ENCODE measurements at places on chromosomes 12 and 14.

DNA sequence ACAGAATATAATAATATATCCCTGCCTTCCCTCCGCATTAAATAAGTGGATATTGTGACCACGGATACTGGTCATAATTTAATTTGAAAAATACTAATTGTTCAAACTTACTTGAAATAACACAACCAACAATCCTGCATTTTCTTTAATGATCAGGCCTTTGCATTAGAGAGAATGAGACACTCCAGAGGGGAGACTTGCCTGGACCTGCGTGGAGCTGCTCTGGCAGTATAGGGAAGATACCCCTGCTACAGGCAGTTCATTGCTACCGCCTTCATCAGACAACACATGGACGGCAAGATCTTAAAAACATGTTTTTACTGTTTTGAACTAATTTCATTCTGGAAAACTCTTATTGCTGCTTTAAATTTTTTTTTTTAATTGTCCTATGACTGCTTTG, 211.0 kb upstream of the FAR2 start:
- no peak for DNase-seq

- DNase-seq: no peak
Observed at GRCh38 chr12:94762259-94762942, 112.0 kb upstream of the TMCC3 start.

DNA sequence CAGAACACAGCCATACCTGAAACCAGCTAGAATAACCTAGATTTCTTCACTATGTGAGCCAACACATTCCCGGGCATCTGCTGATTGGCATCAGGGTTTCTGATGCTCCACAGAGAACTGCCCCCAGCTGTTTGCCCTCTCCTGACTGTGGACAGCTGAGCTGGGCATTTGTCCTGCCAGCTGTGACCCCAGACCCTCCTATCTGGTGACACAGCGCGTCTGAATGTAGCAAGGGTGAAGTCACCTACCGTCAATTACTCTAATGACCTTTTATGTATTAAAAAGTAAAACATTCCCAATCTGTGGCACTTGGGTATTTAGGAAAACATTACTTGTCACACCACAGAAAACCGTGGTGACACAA, 29.7 kb upstream of the SFSWAP start:
- DNase-seq: no peak

DNA sequence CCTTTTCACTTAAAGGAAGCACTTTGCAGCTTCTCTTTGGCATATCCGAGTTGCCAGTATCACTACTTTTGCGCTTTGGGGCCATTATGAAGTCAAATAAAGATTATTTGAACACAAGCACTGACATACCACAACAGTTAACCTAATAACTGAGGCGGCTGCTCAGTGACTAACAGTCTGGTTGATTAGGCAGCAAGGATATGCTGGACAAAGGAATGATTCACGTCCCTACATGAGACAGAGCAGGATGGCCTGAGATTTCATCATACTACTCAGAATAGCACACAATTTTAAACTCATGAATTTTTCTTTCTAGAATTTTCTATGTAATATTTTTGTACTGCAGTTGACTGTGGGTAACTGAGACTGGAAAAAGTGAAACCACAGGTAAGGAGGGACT, 56.9 kb upstream of the E2F7 start:
- no peak for DNase-seq

DNA sequence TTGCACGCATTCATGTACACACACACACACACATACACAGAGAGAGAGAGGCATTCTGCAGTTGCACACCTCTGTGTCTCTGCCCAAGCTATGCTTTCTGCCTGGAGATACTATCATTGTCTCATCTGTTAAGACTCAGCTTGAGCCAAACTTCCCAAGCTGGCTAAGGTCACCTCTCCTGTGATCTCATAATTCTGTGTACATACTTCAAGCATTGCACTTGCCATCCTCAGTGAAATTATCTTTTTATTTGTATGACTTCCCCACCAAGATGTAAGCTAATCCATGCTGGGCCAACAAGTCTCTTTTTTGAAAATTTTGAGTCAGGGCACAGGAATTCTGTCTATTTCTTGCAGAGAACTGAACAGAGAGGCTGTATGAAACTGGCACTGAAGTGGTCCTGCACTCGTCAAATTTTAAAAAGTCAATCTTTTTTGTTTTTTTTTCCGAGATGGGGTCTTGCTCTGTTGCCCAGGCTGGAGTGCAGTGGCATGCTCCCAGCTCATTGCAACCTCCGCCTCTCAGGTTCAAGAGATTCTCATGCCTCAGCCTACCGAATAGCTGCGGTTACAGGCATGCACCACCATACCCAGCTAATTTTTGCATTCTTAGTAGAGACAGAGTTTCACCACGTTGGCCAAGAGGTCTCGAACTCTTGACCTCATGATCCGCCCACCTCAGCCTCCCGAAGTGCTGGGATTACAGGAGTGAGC, 44.3 kb downstream of the TMTC1 start:
- no peak for DNase-seq

DNA sequence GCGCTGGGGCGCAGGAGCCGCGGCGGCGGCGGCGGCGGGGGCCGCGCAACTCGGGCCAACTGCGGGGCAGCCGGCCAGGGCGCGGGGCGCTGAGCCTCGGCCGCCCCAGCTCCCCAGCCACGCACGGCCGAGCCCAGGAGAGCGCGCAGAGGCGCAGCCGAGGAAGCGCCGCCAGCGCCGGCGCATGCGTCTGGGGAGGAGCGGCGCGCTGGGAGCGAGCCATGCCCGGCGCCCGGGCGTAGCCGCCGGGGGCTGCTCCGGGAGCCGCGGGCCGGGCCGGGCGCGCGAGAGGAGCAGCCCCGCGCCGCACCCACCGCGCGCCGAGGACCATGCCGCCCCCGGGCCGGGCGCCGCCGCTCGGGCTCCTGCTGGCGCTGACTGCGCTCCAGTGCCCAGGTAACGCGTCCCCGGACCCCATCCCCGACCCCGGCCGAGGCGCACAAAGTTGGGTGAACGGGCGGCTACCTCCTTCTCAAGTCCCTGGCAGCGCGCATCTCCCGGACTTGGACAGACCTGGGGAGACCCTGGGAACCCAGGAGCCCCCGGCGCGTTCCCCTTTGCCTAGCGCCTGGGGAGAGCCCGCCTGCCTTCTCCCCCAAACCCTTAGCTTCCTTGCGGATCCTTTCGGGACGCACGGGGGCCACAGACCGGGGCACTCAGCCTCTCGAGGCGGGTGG, 121.4 kb downstream of the AACS start:
- no peak for DNase-seq

GRCh38 chr12:104181313-104181712, 34.3 kb upstream of the TXNRD1 start:
- DNase-seq: no peak

DNA sequence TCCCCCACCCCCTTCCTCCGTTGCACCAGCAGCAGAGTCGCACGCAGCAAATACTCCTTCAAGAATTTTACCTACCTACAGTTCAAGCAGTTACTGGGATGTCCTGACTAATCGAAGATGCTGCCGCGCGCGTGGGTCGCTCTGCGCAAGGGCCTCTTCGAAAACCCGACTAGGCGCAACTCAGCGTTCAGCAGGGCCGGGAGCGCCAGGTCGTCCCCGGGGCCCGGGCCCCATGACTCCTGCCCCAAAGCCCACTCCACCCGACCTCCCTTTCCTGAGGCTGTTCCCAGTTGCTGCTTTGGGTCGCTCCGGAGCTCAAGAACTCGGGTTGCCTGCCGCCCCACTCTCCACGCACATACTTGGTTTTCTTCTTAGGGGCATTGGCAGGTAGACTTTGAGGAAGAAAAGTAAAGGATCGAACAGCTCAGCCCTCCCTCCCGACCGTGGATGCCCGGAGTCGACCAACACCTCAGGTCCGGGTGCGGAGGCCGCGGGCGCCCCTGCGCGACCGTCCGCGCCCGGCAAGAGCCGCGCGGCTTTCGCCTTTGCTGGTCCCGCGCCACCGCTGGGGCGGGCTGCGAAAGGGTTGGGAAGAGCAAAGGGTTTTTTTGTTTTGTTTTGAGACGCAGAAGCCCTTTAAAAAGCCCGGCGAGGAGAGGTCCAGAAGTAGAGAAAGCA, 1.9 kb downstream of the BMP4 start:
- no peak for DNase-seq

GRCh38 chr14:69963966-69964365, 84.8 kb downstream of the SMOC1 start:
- no peak for DNase-seq

- DNase-seq: no peak
Observed at GRCh38 chr12:57008178-57008577, 1.8 kb upstream of the ZBTB39 start.

GRCh38 chr12:123987022-123987421, 14.0 kb downstream of the ZNF664 start:
- DNase-seq: no peak

GRCh38 chr14:46051796-46052195, 599.8 kb downstream of the RPL10L start:
- DNase-seq: no peak

DNA sequence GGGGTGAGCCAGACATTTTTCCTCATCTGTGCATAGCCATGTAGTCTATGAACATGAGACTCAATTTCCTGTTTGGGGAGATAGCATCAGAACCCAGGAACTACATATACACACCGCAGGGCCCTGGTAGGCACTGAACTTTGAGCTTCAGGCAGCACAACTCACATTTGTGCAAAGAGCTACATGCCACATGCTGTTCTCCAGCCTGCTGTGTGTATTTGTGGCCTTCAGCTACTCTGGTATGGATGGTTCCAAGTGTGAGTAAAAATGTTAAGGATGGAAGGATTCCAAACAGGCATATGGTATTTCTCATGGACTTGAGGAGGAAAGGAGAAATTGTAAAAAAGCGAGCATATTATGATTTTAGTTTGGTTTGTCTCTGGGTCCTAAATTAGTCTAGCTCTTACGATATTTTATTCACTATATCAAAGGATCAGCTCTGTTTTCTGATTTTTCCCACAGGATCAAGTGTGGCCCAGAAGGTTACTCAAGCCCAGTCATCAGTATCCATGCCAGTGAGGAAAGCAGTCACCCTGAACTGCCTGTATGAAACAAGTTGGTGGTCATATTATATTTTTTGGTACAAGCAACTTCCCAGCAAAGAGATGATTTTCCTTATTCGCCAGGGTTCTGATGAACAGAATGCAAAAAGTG, 422.4 kb upstream of the OR4E1 start:
- DNase-seq: no peak

DNA sequence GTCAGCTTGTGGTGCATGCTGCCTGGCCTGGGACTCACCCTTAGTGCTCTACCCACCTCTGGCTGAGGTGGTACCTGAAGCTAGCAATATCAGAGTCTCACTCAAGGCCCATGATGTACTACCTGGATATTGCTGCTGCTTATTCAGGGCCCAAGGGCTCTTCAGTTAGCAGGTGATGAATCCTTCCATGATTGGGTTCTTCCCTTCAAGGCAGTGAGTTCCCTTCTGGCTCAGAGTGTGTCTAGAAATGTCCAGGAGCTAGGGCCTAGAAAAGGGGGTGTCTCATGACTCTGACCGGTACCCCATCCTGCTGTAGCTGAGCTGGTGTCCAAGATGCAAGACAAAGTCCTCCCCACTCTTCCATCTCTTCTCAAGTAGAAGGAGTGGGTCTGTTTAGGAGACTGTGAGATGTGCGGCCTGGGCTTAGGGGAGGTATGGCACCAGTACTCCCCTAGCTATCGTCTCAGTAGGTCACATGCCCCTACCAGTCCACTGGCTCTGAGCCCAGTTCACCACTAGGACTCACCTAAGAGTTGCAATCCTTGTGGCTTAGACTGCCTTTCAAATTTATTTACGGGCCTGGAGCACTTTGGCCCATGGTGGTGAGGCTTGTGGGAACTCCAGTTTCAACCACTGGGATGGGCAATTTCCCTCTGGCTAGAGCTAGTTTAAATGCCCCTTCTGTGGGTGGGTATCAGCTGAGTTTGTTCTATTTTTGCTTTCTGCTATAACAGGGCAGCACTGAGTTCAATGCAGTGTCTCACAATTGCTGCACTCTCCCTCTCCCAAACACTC, 12.2 kb downstream of the PRORP start:
- no peak for DNase-seq

- no peak for DNase-seq
Observed at GRCh38 chr14:72182708-72183432, 250.6 kb downstream of the RGS6 start.

DNA sequence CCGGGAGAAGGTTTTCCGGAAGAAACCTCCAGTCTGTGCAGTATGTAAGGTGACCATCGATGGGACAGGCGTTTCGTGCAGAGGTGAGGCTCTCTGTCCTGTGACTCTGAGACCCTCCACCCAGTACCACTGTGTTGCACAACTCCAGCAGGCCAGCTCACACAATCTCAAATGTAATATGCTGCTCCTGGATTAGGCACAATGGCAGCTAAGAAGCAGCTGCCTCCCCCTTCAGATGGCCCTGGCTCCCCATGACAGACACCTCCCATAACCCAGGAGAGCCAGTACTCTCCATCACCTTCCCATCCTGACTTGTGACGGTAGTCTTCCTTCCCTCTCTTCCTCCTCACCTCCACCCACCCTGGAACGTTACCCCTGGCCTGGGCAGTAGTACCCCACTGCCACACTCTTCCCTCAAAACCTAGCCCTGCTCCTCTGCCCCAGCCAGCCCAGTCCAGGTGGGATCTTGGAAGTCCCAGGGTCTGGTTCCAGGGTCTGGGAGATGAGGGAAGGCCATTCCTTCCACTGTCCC, 2.1 kb downstream of the TNS2 start:
- DNase-seq: no peak

GRCh38 chr12:93108985-93109384, 179.9 kb upstream of the EEA1 start:
- no peak for DNase-seq

DNA sequence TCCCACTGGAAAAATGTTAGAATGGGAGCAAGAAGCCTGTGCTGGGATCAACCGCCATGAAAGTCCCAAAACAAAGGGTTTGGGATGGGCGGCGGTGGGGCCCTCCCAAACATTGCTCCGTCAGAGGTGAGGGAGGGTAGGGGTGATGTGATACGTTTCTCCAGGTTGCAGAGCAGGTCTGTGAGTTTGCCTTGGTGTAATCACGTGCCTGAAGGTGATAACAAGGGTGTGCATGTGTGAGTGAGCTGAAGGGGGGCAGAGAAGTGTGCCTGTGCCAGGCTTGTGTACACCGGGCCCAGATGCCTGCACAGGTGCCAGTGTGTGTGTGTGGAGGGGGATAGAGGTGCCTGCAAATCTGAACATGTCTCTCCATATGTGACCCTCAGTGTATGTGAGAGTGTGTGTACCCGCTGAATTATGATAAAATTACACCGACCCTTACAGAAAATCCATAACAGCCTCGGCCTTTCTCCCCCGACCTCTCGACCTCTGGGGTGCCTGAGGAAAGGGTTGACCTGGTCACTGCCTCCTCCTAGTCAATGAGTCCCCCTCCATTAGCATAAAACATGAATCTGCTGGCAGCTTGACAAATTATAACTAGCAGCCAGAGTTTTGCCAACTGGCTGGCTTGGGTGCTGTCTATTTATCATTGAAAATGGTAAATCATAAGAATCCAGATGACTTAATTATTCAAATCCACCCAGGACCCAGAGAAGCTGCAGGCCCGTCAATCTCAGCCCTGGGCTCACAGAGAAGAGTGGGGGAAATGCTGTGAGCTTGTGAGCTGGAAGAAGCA, 55.6 kb downstream of the SMUG1 start:
- DNase-seq: no peak

DNA sequence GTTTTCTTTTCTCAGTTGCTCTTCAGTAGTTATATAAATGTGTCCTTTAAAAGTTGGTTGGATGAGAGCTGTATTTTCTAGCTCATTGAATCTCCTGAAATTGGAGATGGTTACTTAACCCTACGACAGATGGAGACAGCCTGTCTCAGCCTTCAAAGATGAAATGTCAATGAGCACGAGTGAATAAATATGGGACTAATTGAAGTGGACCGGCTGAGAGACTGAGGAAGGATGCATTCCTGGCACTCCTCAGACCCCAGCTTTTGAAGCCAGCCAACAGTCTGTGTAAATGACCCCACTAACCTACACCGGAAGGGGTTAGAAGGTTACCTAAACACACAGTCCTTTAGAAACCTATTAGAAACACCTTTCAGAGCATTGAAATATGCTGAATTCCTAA, 46.6 kb downstream of the PDZRN4 start:
- DNase-seq: no peak

Measured in omental fat pad (tissue), 4 donors.